ENCODE measurements at places on chromosomes 6 and 20. TPM values are rescaled to one million over a fixed set of nuclear protein-coding genes. Genes with fewer than 3 reads are reported as not detected.

The OTOR gene
- total RNA-seq = not detected

The ACSS1 gene
- total RNA-seq = 13.5 TPM

The ULBP1 gene
- total RNA-seq = 0.49 TPM

The BCAS1 gene
- not detected for total RNA-seq

GRCh38 chr20:63502671-63503172, 3.8 kb upstream of the EEF1A2 start:
- DNase-seq = no peak

GRCh38 chr20:40668449-40669228, 20.4 kb downstream of the MAFB start:
- no peak for DNase-seq

- DNase-seq = no peak
These were observed 185.9 kb downstream of the PDE7B start for GRCh38 chr6:136037242-136037875.

DNA sequence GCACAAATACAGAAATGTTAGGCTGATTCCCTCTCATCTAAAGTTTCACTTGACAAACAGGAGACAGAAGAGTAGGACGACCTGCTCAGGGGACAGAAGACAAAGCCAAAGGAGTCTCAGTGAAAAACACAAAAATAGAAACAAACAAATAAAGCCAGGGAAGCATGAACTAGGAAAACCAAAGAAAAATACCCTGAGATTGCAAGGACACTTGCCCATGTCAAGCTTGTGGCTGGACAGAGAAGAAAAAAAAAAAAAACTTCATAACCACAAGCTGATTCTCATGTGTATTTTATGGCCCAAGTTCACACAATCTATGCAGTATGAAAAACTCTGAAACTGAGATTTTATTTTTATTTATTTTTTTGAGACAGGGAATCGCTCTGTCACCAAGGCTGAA, 85.6 kb upstream of the BEND6 start:
- no peak for DNase-seq

DNA sequence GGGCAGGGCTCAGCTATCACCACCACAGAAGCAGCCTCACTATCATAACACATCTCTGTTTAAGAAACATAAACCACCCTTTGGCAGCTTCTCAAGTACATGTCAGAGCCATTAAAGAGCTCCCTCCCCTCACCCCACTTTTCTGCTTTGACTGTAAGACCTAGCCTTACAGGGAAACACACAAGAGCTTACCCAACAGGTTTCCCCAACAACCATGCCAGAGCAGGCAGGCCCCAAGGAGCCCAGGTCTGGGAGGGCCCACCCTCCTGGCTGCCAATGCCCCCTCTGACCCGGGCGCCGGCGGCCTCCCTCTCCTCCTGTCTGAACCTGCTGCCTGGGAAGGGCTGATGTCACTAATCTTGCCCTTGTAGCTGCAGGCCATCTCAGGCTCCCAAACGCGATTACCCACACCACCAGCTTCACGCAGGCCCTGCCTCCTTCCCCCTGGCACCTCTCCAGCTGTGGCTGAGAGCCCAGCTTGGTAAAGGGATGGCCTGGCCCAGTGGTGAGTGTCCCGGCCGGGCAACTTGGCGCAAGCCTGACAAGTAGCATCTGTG, 402.0 kb downstream of the MAFB start:
- no peak for DNase-seq

DNA sequence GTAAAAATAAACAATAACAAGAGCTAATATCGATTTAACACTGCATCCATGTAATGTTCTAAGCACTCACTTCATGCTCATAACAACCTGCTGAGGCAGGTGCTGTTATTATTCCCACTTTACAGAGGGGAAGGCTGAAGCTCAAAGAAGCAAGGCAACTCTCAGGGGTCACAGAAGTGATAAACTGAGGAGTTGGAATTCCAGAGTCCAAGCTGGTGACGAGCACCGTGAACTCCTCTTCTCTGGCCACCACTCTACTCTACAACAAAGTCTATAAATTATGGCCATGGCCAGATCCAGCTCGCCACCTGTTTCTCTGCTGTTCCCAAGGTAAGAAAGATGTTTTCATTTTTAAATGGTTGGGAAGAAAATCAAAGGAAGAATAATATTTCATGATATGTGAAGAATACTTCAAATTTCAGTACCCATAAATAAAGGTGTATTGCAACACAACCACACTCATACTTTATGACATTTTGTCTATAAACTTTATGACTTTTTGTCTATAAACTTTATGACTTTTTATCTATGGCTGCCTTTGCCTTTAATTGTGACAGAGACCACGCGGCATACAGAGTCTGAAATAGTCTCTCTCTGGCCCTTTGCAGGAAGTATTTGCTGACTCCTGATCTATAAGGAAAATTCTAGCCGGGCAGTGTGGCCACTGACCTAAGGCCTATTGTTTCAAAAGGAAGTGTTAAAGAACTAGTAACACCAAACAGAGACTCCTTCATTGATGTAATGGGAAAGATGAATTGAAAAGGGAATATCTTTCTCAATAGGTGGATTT, 113.2 kb upstream of the KCNG1 start:
- DNase-seq = no peak

DNA sequence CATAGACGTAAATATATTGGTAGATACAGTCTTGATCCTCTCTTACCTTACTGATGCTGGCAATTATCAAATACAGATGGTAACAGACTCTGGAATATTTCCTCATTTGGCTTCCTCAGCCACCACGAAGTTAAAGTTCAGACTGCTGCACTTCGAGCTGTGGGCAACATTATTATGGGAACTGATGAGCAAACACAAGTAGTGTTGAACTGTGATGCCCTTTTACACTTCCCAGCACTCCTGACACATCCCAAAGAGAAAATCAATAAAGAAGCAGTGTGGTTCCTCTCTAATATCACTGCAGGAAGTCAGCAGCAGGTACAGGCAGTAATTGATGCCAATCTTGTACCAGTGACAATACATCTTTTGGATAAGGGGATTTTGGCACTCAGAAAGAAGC, 162.7 kb upstream of the NT5E start:
- no peak for DNase-seq
